ENCODE measurements at places on chromosomes 12 and 14.
A peak's percentile ranks its signal among the peaks of the same experiment; 100 is the strongest.

- DNase-seq, result no peak
Measured at GRCh38 chr14:96729889-96730288, 67.3 kb upstream of the VRK1 start.

DNA sequence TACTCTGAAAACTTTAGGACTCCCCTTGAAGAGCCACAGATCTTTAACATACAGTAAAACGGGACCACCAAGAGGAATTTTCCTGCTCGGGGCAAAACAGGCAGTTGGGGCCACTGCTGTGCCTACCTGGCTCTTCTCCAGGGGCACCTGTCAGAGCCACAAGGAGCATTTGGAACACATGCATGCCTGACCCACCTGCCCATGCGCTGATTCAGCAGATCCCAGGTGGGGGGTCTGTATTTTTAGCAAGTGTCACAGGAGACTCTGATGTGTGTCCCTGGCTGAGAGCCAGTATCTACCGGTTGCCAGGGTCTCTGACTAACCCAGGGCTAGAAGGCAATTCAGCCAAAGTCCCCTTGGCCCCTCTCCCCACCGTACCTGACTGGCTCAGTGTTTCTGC is 6.5 kb downstream of the CTDSP2 start:
- DNase-seq, result no peak

- peak; percentile 98 for DNase-seq
Measured at GRCh38 chr12:95217377-95218149, at the start of the genes FGD6 and VEZT. Gene FGD6 (minus strand): TSS chr12:95217467. CDS start chr12:95217240, 227 bp downstream. Gene VEZT (plus strand): TSS chr12:95217807. CDS start chr12:95217851, 44 bp downstream.

- no peak for DNase-seq
Measured at GRCh38 chr12:31031951-31032335, 41.7 kb upstream of the DDX11 start.

DNA sequence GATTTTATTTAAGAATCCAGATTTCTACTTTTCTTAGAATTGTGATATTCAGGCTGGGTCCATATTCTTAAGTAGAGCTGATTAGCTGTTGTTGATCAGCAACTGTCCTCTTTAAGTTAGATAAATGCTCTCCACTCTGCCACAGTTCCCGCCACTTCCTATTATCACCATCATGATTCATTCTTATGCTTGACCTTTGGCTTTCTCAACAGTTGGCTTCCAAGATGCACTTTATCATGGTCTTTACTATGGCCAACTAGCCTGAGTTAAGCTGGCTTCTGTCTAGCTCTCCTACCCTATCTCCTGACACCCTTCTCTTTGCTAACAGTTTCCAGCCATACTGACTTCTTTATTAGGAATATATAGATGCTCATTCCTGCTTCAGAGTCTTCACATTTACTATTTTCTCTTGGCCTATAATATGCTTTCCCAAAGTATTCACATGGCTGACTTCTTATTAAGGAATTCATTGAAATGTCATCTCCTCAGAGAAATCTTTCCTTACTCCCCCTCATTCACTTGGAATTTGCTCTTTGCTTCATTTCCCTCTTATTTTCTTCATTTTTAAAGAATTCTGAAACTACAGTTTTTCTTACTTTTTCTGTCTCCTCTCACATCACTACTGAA is 149.0 kb upstream of the IGF1 start:
- DNase-seq, result no peak

- no peak for DNase-seq
Measured at GRCh38 chr14:22650046-22650739, 6.0 kb upstream of the OR6J1 start.

- no peak for DNase-seq
Measured at GRCh38 chr14:50350975-50351374, 38.9 kb downstream of the DMAC2L start.

GRCh38 chr14:105366386-105367074 is 31.8 kb upstream of the TEX22 start:
- no peak for DNase-seq

GRCh38 chr14:90962505-90963109 is 97.8 kb downstream of the RPS6KA5 start:
- DNase-seq, result no peak

DNA sequence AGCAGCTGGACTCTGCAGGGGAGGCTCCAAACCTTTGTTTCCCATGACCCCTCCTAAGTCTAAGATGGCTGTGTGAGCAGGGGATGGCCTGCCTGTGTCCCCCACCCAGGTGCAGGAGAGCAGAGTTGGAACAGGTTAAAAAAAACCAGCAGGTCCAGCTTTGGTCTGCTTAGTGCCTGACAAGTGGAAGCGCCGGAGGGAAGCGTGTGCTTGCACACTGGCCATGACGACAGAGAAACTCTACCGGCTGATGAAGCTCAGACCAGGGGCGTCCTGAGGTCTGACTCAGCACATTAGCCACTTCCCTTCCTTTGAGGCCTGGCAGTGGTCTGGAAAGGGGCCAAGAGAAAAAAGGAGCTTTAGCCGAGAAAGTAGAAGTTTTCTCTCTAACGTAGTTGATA is 280.1 kb downstream of the VRK1 start:
- no peak for DNase-seq

DNA sequence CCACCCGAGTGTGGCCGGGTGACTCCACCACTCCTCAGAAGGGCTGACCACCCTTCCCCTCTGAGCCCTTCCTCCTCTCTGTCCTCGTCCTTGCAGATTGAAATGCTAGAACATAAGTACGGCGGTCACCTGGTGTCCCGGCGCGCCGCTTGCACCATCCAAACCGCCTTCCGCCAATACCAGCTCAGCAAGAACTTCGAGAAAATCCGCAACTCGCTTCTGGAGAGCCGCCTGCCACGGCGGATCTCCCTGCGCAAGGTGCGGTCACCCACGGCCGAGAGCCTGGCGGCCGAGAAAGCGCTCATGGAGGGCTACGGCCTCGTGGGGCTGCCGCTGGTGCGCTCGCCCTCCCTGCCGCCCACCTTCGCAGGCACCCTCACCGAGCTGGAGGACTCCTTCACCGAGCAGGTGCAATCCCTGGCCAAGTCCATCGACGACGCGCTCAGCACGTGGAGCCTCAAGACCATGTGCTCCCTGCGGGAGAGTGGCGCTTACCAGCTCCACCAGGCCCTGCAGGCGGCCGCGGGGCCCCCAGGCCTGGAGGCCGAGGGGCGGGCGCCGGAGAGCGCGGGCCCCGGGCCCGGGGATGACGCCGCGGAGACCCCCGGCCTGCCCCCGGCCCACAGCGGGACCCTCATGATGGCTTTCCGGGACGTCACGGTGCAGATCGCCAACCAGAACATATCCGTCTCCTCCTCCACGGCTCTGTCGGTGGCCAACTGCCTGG is 71.8 kb downstream of the IQSEC3 start:
- DNase-seq, result no peak

Data from CD4-positive, alpha-beta T cell (primary cell).